ENCODE measurements at places on chromosomes 12 and 14.

GRCh38 chr14:61527325-61528100 lies 167.8 kb upstream of the HIF1A start:
- no peak for DNase-seq

DNA sequence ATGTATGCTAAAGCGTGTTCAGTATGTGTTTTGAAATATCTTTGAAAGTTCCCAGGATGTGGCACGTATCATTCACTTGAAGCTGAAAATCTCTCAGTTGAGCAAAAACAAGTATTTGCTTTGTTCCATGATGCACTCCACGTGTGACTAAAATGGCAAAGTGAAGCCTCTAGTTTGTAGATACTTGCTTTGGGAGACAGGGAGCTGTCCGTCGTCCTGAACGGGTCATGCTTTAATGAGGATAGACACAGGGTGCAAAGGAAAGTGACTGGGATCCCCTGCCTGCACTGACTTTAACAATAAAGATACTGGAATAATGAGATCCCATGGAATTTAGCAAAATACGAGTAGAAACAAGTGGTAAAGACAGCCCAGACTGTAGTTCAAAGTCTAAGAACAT lies 991.4 kb downstream of the NRXN3 start:
- DNase-seq = peak; percentile 1

DNA sequence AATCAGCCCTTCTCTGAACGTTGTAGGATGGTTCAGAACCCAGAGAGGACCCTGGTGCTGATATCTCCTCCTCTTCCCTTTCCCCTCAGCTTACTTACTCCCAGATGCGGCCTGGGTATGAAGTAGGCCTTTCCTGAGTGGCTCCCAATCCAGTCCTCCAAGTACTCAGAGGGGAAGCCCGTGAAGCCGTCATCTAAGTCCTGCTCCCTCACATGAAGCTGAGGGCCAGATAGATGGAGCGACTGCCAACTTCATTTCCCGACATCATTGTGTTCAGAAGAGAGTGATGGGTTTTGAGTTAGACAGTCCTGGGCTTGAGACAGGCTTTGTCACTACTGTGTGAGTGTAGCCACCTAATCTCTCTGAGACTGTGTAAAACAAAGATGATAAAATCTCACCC lies 2.7 kb downstream of the APOLD1 start:
- DNase-seq = no peak

GRCh38 chr12:12585115-12585863 lies 22.6 kb upstream of the DUSP16 start:
- no peak for DNase-seq

GRCh38 chr12:52415870-52416750 lies 10.0 kb upstream of the KRT82 start:
- no peak for DNase-seq

GRCh38 chr14:97931273-97931672 lies 1134.1 kb downstream of the VRK1 start:
- no peak for DNase-seq

DNA sequence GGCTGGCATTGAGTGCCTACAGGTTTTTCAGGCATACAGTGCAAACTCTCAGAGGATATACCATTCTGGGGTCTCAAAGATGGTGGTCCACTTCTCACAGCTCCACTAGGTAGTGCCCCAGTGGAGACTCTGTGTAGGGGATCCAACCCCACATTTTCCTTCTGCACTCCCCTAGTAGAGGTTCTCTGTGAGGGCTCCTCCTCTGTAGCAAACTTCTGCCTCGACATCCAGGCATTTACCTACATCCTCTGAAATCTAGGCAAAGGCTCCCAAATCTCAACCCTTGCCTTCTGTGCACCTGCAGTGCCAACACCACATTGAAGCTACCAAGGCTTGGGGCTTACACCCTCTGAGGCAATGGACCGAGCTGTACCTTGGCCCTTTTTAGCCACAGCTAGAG lies 179.2 kb downstream of the CCDC91 start:
- DNase-seq = no peak

- no peak for DNase-seq
Measured at GRCh38 chr12:13387101-13387500, 190.6 kb downstream of the EMP1 start.

DNA sequence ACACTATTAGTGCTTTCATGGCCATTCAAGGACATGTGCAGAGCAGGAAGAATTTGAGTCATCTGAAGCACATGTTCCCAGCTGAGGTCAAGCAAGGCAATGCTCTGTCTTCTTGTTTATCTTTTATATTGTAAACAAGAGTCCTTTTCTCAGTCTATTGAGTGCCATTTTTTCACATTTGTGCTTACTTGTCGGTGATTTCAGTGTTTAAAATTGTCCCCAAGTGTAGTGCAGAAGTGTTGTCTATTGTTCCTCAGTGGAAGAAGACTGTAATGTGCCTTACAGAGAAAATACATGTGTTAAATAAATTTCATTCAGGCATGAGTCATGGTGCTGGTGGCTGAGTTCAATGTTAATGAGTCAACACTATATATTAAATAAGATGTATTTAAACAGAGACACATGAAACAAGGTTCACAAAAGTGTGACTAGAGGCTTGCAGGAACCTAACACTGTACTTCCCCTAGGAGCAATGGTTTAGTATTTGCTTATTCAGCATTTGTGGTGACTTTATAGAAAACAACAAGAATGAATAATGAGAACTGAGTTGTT lies 391.1 kb downstream of the LRIG3 start:
- no peak for DNase-seq

DNA sequence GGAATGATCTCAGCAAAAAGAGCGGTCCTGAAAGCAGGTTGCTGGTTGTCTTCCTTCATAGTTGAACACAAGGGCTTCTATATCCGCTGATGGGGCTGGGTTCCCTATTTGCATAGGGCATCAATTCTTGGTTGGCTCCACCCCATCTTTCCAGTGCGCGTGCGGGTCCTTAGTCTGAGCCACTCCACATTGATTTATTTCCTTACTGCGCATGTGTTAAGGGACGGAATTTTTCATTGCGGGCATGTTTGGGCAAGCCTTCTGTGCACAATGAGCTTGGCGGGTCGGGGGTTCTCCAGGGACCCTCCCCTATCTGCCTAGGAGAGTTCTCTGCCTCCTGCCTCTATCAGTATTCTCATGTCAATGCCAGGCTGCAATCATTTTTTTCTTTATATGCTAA lies 21.2 kb upstream of the DLGAP5 start:
- DNase-seq = peak; percentile 12

- DNase-seq = peak; percentile 86
Measured at GRCh38 chr14:92783813-92784431, 10.2 kb upstream of the GOLGA5 start.

DNA sequence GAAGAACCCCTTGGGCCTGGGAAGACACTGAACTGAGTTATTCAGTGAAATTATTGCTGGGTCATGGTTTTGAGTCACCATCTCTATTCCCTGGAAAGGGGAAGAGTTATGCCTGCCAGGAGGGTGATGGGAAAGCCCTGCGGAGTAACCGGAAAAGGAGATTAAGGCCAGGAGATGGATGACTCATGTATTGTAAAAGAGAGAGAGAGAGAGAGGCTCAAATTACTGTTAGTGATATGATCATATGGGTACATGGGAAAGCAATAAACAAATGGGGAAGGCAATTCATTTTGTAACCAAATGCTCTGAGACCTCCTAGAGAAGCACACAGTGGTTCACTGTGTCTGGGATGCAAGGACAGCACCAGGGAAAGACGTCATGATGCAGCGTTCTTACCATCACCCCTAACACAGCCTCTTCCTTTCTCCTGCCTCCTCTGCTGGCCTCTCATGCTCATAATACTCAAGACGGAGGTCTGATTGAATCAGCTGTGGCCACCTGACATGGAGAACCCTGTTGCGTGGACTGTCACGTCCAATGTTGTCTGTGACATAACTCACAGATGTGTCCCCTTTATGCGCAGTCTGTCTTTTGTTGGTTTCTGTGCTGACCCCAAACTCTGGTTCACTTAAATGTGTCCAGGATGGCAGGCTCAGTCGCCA lies 243.7 kb downstream of the TMEM132D start:
- peak; percentile 55 for DNase-seq

DNA sequence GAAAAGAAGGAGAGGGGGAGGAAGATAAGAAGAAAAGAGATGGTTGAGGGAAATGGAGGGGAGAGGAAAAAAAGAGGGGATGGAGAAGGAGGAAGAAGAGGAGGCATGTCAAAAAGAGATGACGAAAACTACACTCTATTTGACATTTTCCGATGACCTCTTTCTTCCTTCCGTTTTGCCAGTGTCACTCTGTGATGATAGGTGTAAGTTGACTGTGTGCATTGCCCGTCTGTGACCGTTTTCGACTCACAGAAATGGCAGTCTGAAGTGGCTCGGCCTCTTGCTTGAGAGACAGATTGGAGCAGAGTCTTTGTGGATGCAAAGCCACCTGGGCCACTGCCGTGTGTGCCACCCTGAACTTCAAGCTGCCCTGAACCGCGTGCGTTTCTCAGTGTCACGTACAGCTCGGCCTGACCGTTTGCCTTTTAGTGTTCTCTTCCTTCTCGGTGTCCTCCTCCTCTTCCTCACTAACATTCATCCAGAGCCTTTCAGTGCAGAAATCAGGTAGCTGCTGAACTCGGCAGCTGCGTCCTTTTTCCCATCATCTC lies 32.7 kb downstream of the ELK3 start:
- no peak for DNase-seq

DNA sequence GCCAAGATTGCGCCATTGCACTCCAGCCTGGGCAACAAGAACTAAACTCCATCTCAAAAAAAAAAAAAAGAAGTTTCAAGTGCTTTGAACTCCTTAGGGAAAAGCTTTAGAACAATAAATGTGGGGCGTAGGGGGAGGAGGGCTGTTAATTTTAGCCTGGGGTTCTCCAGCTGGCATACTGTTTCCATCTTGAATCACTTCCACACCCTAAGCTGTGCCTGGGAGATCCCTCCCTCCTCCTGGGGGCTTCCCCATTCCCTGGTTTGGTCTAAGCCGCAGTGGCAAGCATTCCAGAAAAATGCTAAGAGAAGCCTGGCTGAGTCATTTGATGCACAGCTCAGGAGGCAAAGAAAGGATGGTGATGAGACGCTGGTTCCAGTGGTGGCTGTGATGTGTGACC lies 2.3 kb upstream of the ZNF384 start:
- DNase-seq = no peak

GRCh38 chr12:120814903-120815429 lies 89.2 kb downstream of the SPPL3 start:
- DNase-seq = no peak

DNA sequence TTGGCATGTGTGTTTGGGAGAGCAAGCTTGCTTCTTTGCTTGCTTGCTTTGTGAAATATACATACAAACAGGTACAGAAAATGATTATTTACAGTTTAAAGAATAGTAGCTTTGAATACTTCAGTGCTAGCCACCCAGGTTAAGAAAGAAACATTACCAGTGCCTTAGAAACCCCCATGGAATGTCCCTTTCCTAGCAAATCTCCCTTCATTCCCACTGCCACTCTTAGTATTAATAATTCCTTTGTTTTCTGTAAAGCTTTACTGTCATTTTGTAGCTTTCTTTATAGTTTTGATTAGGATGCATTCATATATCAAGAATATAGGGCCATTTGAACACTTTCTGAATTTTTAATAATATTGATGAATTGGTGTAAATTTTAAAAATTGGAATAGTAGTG lies 9.5 kb downstream of the SRGAP1 start:
- DNase-seq = no peak

DNA sequence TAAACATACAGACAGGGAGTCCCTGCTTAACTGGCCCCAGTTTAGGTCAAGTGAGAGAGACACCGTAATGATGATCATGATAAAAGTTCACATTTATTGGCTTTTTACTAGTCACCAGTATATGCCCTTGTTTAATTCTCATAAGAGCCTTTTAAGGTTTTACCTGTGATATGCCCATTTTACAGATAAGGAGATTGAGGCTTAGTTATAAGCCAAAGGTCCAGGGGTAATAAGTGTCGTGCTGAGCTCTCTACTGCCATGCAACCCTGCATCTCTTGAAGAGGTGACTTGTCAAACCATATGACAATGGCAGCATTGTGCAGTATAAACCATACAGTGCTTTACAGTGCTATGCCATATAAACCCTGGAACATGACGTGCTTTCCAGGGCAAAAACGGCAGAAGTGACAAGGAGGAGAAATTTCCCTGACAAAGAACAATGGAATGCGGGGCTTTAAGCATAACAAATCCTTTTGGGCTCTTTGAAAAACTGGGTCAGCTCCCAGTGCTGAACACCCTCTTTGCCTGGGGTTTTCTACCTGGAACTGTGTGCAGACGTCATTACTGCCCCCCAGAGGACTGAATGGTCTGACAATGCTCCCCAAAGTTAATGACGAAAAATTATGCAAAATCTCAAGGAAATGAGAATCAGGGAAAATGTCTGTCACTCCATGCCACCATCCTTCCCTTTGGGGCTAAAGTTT lies 59.7 kb upstream of the C14orf132 start:
- DNase-seq = no peak

DNA sequence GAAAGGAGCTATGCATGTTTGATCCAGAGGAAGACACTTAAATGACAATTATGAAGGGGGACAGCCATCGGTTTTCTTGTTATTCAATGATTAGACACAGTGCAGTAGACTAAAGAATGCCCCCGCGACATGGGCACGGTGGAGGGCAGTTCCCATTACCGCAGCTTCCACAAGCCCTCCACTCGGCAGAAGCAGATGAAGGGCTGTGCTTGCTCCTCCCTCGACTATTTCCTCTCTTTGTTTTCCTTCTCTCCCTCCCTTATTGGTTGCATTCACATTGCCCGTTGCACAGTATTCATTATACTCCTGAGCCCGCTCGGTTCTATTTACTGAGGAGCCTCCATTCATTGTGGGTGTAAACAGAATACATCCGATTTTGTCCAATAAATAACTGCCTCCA lies 138.8 kb upstream of the RASSF8 start:
- DNase-seq = no peak

- no peak for DNase-seq
Measured at GRCh38 chr14:70735043-70735442, 74.3 kb downstream of the MAP3K9 start.

GRCh38 chr14:100433428-100433814 lies 110.3 kb downstream of the SLC25A47 start:
- DNase-seq = no peak

DNA sequence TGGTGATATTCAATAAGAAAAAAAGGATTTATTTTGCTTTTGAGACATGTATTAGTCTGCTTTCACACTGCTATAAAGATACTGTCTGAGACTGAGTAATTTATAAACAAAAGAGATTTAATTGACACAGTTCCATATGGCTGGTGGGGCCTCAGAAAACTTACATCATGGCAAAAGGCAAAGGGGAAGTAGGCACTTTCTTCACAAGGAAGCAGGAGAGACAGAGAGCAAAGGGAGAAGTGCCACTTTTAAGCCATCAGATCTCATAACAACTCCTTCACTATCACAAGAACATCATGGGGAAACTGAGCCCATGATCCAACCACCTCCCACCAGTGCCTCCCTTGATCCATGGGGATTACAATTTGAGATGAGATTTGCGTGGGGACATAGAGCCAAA lies 43.9 kb downstream of the BHLHE41 start:
- peak; percentile 43 for DNase-seq

DNA sequence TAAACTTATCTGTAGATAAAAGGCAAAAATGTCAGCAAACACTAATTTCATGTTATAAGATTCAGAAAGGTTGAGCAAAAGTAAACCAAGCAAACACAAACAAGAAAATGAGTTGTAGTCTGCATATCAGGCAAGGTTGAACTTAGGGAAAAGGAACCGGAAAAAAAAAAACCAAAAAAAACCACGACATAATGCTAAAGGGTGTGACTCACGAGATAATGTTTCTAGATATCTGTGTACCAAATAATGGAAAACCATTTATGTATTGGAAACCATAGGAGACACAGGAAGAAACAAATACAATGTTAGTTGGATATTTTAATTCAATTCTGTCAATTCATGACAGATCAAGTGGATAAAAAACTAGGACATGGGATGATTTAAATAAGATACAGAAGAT lies 60.5 kb downstream of the GPATCH2L start:
- DNase-seq = no peak

Measured in KBM-7 (cell line).